ENCODE measurements at places on chromosomes 1 and 21. TPM values are rescaled to one million over a fixed set of nuclear protein-coding genes. Genes with fewer than 3 reads are reported as not detected.

DNA sequence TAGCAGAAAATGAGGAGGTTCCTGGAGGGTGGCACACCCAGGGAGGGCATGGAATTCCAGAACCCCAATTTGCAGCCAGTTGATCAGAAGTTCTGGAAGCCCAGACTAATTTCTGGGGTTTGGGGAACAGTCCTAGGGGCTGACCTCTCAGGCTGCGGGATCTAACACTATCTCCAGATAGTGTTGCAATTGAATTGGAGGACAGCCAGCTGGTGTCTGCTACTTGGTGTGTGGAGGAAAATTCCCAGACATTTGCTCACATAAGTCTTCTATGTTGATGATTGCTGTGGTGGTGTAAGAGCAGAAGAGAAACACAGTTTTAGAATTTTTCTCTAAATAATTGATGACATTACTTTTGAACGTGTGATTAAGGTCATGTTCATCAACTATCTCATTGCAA is 154.3 kb upstream of the RNPC3 start:
- no peaks in the 10 kb centered on the region for H3K36me3 ChIP-seq
- no peak overlapping the region for H3K4me3 ChIP-seq
- H3K4me1 ChIP-seq, result no peaks in the 10 kb centered on the region
- H3K27me3 ChIP-seq, result no peaks in the 10 kb centered on the region
- H3K27ac ChIP-seq, result no peak overlapping the region
- DNase-seq, result no peak

- H3K27me3 ChIP-seq, result no peaks in the 10 kb centered on the region
- peaks cover 16% of the 10 kb centered on the region for H3K4me1 ChIP-seq
- H3K27ac ChIP-seq, result peak overlapping the region; percentile 53
- no peak for DNase-seq
- no peaks in the 10 kb centered on the region for H3K36me3 ChIP-seq
These were observed 27.1 kb downstream of the SLC30A1 start for GRCh38 chr1:211551638-211552460.

DNA sequence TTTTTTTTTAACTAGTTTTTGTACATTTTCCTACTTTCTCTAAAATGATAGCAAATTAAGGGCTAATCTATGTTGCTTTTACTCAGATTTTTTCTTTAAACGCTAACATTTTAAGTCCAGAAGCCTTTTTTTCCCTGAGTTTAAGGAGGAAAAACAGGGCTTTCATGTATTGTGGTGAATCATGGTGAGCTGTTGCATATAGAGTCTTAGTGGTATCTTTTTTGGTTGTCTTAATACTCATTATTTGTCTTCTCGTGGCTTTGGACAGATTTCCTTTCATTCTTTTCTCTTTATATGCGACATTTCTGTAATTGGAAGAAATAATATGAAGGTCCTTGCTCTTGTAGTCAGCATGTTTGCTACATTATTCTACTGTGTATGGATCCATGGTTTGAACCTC is 1015.6 kb downstream of the PLA2G4A start:
- no peak overlapping the region for H3K27ac ChIP-seq
- no peaks in the 10 kb centered on the region for H3K27me3 ChIP-seq
- no peak for DNase-seq
- no peak overlapping the region for H3K4me3 ChIP-seq
- H3K4me1 ChIP-seq, result no peaks in the 10 kb centered on the region
- H3K36me3 ChIP-seq, result no peaks in the 10 kb centered on the region

DNA sequence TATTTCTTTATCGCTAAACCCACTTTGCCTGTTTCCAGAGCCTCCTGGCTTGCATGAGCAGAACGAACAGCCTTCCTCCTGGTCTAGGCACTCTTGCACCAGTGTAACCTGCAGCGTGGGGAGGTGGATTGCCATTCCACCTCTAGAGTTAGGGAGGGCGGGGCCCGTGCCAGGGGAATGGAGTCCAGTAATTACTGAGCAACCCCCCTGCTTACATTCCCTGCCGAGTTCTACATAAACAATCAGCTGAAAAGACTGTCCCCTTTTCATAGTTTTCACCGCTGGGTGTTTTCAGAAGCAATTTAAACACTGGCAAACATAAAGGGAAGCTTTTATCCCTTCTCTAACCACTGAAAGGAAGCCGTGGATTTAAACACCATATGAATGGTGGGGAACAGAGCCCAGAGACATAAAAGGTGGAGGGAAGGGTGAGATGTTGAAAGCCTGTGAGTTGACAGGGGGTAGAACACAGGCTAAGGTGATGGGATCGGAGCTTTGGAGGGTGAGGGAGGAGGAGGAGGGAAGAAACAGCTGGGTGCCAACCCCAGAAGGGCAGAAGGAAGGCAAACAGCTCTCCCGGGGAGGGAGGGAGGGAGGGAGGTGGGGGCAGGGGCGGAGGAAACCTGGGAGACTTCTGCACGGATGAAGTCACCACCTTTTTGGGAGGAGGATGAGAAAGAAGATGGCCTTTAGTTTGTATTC is 68.0 kb upstream of the WDR26 start:
- peak overlapping the region; percentile 29 for H3K4me3 ChIP-seq
- H3K27me3 ChIP-seq, result no peaks in the 10 kb centered on the region
- peaks cover 46% of the 10 kb centered on the region for H3K4me1 ChIP-seq
- H3K36me3 ChIP-seq, result no peaks in the 10 kb centered on the region
- no peak for DNase-seq
- H3K27ac ChIP-seq, result peak overlapping the region; percentile 76

- H3K4me3 ChIP-seq, result no peak overlapping the region
- no peak for DNase-seq
- H3K27ac ChIP-seq, result no peak overlapping the region
- no peaks in the 10 kb centered on the region for H3K36me3 ChIP-seq
- no peaks in the 10 kb centered on the region for H3K4me1 ChIP-seq
These were observed 41.2 kb downstream of the OPRD1 start for GRCh38 chr1:28853093-28853742.

- peak overlapping the region; percentile 91 for H3K27ac ChIP-seq
- peak overlapping the region; percentile 98 for H3K4me3 ChIP-seq
- H3K27me3 ChIP-seq, result no peaks in the 10 kb centered on the region
- DNase-seq, result no peak
- H3K4me1 ChIP-seq, result peaks cover 31% of the 10 kb centered on the region
These were observed 1.5 kb downstream of the LSS start for GRCh38 chr21:46226920-46227599.

GRCh38 chr1:47995306-47996050 is 1.7 kb downstream of the TRABD2B start:
- DNase-seq, result no peak
- H3K4me1 ChIP-seq, result peaks cover 2% of the 10 kb centered on the region
- peak overlapping the region; percentile 75 for H3K27ac ChIP-seq
- H3K27me3 ChIP-seq, result no peaks in the 10 kb centered on the region

- peak overlapping the region; percentile 31 for H3K27ac ChIP-seq
- peak overlapping the region; percentile 57 for H3K4me3 ChIP-seq
- no peaks in the 10 kb centered on the region for H3K36me3 ChIP-seq
- no peaks in the 10 kb centered on the region for H3K27me3 ChIP-seq
These were observed 38.6 kb downstream of the NFIA start for GRCh38 chr1:61120998-61121397.

DNA sequence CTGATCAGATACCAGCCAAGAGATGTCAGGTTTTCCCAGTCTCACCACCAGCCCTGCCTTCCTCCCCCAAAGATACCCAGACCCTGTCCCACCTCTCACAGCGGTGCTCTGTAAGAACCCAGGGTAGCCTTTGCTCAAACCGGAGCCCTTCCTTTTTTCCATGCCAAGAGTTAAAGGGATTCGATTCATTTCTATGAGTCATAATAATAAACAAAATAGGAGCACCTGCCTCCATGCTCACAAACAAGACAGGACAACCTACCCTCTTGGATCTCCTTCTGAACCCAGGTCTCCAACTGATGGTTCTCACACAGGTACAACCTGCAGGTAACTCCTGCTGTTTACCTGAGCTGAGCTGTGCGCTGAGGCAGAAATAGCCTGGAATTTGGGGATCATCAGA is 5.9 kb upstream of the ATP1A2 start:
- H3K27ac ChIP-seq, result no peak overlapping the region
- H3K27me3 ChIP-seq, result no peaks in the 10 kb centered on the region
- no peaks in the 10 kb centered on the region for H3K36me3 ChIP-seq
- no peak overlapping the region for H3K4me3 ChIP-seq
- H3K4me1 ChIP-seq, result peaks cover 16% of the 10 kb centered on the region

DNA sequence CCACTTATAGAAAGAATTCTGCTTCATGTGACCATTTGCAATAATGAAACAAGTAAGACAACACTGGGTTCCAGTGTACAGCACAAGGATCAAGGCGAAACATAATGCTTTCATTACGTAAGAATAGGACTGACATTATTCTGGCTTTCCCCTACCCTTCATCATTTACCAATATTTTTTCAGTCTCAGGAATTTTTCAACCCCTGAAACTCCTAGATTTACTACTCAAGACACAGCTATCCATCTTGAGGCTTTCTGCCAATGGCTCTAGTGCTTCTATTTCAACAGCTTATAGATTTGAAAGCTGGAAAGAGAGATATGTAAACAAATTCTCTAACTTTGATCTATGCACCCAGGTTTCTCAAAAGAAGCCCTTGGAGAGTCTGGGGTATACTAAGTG is 48.4 kb downstream of the WLS start:
- no peak overlapping the region for H3K27ac ChIP-seq
- DNase-seq, result no peak
- H3K36me3 ChIP-seq, result peaks cover 5% of the 10 kb centered on the region
- no peaks in the 10 kb centered on the region for H3K4me1 ChIP-seq

GRCh38 chr21:40507978-40508377 is 339.0 kb downstream of the DSCAM start:
- H3K27me3 ChIP-seq, result no peaks in the 10 kb centered on the region
- H3K27ac ChIP-seq, result no peak overlapping the region
- no peak overlapping the region for H3K4me3 ChIP-seq
- no peak for DNase-seq

GRCh38 chr1:56837244-56837939 is 17.2 kb upstream of the C8A start:
- H3K27ac ChIP-seq, result no peak overlapping the region
- DNase-seq, result no peak
- no peaks in the 10 kb centered on the region for H3K36me3 ChIP-seq
- no peak overlapping the region for H3K4me3 ChIP-seq

DNA sequence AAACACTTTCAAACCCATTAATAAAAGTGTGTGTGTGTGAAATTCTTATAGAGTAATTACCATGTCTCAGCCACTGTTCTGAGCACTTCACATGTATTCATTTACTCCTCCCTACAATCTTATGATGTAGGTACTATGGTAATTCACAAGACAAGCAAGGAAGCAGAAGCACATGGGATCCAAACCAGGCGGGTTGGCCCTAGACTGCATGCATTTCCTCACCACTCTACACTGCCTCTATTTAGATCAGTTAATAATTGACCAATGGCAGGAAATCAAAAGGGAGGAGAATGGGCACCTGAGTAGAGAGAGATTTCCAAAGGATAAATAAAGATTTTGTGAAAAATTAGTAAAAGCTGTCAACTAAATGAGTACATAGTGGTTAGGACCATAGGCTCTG is 15.7 kb downstream of the MAP3K21 start:
- H3K4me1 ChIP-seq, result no peaks in the 10 kb centered on the region
- no peaks in the 10 kb centered on the region for H3K27me3 ChIP-seq
- no peak for DNase-seq
- H3K27ac ChIP-seq, result no peak overlapping the region
- H3K4me3 ChIP-seq, result no peak overlapping the region

GRCh38 chr1:197706601-197707000 is 68.7 kb downstream of the DENND1B start:
- no peaks in the 10 kb centered on the region for H3K36me3 ChIP-seq
- no peak for DNase-seq
- H3K27ac ChIP-seq, result no peak overlapping the region
- H3K4me1 ChIP-seq, result no peaks in the 10 kb centered on the region
- H3K4me3 ChIP-seq, result no peak overlapping the region

GRCh38 chr1:100926240-100926639 is 30.4 kb downstream of the SLC30A7 start:
- no peak overlapping the region for H3K4me3 ChIP-seq
- H3K27ac ChIP-seq, result no peak overlapping the region
- H3K36me3 ChIP-seq, result peaks cover 8% of the 10 kb centered on the region
- H3K4me1 ChIP-seq, result no peaks in the 10 kb centered on the region
- H3K27me3 ChIP-seq, result no peaks in the 10 kb centered on the region
- no peak for DNase-seq

DNA sequence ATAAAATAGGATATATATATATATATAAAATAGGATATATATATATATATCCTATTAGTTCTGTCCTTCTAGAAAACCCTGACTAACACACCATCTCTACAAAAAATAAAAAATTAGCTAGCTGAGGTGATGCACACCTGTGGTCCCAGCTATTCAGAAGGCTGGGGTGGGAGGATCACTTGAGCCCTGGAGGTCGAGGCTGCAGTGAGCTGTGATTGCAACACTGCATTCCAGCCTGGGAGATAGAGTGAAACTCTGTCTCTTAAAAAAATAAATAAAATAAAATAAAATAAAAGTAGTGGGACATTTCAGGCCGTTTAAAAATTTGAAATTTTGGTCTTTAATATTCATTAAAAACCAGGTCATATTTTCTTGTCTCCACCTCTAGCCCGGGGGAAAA is 4.2 kb upstream of the RRP1 start:
- DNase-seq, result no peak
- H3K27me3 ChIP-seq, result no peaks in the 10 kb centered on the region
- H3K36me3 ChIP-seq, result no peaks in the 10 kb centered on the region
- H3K4me1 ChIP-seq, result peaks cover 2% of the 10 kb centered on the region

- no peak overlapping the region for H3K4me3 ChIP-seq
- peaks cover 6% of the 10 kb centered on the region for H3K4me1 ChIP-seq
- no peak for DNase-seq
These were observed 9.3 kb upstream of the S100A10 start for GRCh38 chr1:152002960-152003359.

- DNase-seq, result no peak
- no peak overlapping the region for H3K4me3 ChIP-seq
- no peaks in the 10 kb centered on the region for H3K36me3 ChIP-seq
- no peaks in the 10 kb centered on the region for H3K27me3 ChIP-seq
These were observed 45.6 kb downstream of the XCL2 start for GRCh38 chr1:168498159-168498631.

DNA sequence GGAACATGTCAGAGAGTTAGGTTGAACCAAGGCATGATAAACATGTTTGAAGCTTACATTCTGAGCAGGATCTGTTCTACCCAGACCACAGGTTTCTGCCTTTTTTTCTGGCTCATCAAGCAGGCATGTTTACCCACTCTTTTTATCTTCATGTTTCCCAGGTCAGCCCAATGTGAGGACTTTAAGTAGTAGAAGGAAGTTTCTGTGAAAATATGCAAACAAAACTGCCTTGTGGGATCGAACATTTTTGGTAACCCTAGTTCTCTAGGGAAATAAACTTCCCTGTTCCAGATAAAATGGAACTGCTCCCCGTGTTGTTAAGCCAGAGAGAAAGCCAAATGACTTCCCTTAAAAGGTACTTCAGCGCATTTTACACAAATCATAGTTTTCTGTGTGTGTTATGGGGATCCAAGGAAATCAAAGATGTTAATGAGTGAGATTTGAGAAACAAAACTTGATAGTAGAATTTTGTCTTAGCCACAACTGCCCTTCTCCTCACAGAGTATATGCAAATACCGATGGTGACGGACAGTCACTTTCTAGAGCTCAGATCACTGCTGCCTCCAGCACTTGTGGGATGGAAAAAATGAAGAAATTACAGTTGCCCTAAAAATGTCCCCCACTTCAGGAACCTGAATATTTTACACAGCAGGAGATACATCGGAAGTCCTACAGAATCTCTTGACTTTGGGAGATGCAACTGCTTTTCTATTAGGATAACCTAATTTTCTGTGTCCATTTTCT is 765 bp upstream of the HIPK1 start:
- no peaks in the 10 kb centered on the region for H3K27me3 ChIP-seq
- H3K4me3 ChIP-seq, result peak overlapping the region; percentile 84
- DNase-seq, result no peak
- H3K4me1 ChIP-seq, result peaks cover 22% of the 10 kb centered on the region

Gene COL24A1
- total RNA-seq, result 2.8 TPM

Gene WDR4
- total RNA-seq, result 10.3 TPM

Gene LIN28A
- total RNA-seq, result not detected

Gene KRTAP7-1
- not detected for total RNA-seq

Gene LMX1A
- not detected for total RNA-seq

Gene LPAR3
- total RNA-seq, result 1.1 TPM

Gene CLCA1
- total RNA-seq, result not detected

Gene RASAL2
- 45.1 TPM for total RNA-seq

Gene LCE1D
- not detected for total RNA-seq

Gene ADAM30
- total RNA-seq, result not detected

Measured in thoracic aorta (tissue), 2 donors.